Stimulated activated CD8-positive, alpha-beta memory T cell treated with anti-CD3 and anti-CD28 coated beads, Interleukin-7, amount 100 ng/mL, for 1 hour (primary cell): ENCODE measurements at places on chromosomes 4 and X.

DNA sequence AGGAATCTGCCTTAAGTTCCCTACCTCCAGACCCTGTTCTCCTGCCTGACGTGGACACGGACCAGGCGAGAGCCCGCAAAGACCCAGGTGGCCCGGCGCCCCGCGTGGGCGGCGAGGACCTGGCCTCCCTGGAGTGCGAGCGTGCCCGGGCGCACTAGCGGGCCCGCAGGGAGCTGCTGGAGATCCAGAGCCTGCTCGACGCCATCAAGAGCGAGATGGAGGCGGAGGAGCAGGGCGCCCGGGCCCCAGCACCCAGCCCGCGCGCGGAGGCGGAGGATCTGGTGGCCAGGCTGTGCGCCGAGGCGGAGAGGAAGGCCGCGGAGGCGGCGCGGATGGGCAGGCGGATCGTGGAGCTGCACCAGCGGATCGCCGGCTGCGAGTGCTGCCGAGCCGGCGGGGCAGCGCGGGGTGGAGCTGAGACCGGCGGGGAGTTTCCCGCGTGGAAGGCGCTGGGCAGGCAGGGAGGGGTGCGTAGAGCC, 18.2 kb downstream of the MRFAP1 start:
- peak; percentile 25 for DNase-seq

GRCh38 chr4:10371121-10371520, 86.1 kb downstream of the ZNF518B start:
- DNase-seq, result no peak

GRCh38 chr4:48589098-48589445, 99.0 kb downstream of the ZAR1 start:
- DNase-seq, result no peak

GRCh38 chr4:23028875-23029274, 336.1 kb downstream of the GBA3 start:
- no peak for DNase-seq

DNA sequence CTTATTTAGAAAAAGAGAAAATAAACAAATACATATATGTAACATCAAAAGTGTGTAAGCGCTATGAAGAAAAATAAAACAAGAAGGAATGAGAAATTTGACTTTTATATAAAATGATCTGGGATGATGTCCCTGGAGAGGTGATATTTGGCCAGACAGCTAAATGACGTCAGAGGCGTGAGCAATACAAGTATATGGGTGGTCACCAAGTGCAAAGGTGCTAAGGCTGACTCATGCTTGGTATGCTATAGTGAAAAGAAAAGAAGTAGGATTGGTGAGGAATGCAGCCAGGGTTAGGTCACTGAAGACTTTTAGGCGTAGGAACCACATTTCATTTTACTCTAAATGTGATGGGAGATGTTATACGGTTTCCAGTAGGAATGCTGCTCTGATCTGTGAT, 1049.1 kb upstream of the TENM3 start:
- DNase-seq, result no peak

- DNase-seq, result no peak
Observed at GRCh38 chrX:26470941-26471340, 255.0 kb downstream of the MAGEB5 start.

- DNase-seq, result no peak
Observed at GRCh38 chr4:76420762-76421581, at the start of gene CCDC158. Gene CCDC158 (minus strand): TSS chr4:76421141. CDS start chr4:76403207, 17,934 bp downstream.

- DNase-seq, result no peak
Observed at GRCh38 chr4:93764639-93765246, 63.8 kb upstream of the ATOH1 start.

GRCh38 chr4:18106620-18107019, 85.1 kb upstream of the LCORL start:
- no peak for DNase-seq
